ENCODE measurements at places on chromosomes 13 and 19.

DNA sequence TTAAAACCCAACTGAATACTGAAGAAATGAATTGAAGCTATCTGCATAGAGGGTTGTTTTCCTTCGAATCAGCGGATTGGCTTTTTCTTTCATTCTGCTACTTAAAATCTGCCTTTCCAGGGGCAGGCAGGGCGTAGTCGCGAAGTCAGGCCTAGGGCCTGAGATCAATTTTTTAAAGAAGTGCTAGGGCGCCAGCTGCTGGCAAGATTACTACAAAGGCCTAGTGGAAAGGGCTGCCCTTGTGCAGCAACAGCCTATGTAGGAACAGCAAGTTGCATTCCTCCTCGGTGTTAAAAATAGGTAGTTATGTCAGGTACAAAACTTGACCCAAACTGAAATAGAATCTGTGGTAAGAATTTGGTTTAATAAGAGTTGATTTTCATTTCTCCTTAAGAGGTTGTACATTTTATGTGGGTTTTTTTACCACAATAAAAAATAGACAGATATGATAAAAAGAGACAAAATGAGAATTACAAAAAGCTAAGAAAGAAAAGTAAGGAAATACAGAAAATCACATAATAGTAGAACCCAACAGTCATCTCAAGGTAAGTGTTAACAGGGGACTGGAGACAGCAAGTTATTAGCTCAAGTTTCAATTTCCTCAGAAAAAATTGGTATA lies 9.5 kb upstream of the URAD start:
- no peak for DNase-seq

GRCh38 chr13:50932091-50932490 lies 22.5 kb downstream of the RNASEH2B start:
- no peak for DNase-seq

GRCh38 chr19:31596751-31597150 lies 247.5 kb upstream of the TSHZ3 start:
- DNase-seq: no peak

DNA sequence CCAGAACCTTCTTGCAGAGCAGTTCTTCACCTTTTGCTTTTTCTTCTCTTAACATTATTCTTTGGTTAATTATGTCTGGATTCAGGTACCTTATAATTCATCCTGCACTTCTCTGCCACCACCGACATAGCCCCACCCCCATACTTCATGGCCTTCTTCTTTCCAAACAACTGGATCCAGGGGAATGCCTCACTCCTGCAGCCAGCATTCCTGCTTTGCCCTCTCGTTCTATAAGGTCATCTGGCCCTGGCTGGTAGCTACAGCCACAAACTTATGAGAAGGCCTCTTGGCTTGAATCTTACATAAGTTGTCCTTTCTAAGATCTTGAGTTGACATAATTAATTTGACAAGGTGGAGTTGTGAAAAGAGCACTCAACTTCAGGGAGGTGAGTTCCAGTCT lies 84.1 kb upstream of the FRY start:
- no peak for DNase-seq

DNA sequence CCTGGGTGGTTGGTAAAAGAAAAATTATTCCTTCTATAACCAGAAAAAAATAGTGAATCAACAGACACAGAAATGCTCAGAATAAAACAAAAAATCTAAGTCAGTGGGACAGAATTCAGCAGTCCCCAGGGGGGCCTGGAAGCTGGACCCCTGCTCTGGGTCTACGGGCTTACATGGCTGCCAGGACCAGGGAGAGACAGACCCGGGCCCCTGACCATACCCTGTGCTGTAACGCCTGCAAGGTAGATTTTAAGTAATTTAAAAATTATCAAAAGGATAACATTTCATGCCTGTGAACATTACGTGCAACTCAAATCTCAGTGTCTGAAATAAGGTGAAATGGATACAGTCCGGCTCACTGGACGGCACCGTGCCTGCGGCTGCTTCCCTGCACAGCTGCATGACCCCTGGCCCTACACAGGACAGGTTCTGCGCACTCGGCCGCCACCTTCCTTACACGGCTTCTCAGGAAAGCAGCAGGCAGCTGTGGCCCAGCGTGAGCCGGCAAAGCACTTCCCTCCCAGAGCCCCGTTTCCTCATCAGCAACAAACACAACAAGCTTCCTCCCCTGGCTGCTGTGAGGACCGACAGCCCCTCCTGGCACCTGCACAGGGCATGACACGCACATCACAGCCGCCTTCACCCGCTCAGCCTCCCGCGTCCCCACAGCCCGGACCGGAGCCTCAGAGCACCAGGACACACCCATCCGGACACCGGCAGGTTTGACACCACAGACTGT lies 22.2 kb downstream of the RASA3 start:
- no peak for DNase-seq

DNA sequence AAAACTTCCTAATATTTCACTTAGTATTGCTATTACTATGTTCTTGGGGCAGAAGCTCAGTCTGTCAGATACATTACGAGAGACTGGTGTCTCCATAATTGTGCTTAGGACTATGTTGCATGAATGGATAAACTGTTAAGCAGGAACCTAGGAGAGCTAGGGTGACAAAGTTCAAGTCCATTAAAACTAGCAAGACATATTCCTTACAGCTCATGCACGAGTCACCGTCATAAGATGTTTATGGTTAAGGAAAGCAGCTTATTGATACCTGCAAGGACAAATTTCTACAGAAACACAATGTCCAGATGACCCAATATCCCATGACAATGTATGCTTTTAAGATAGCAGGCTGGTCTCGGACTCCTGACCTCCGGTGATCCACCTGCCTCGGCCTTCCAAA lies 5.7 kb upstream of the ZNF813 start:
- no peak for DNase-seq

DNA sequence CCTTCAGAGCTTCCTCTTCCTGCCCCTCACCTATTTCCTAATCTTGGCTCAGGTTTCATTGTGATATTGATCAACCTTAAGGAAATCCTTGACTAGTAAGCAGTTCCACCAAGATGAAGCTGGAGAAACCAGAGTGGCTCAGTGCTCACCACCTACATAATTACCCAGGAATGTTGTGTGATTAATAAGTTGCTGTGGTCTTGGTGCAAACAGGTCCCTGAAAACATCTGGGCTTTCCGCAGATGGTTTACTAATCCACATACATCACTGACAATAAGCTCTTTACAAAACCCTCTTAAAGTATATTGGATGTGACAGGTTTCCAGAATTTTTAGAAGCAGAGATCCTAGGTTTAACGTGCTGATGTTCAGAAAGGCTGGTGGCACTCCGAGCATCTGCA lies 8.6 kb upstream of the SERP2 start:
- no peak for DNase-seq

- no peak for DNase-seq
Measured at GRCh38 chr19:14004619-14005348, 1.3 kb downstream of the RFX1 start.

- no peak for DNase-seq
Measured at GRCh38 chr19:1150333-1151036, 23.6 kb downstream of the SBNO2 start.

DNA sequence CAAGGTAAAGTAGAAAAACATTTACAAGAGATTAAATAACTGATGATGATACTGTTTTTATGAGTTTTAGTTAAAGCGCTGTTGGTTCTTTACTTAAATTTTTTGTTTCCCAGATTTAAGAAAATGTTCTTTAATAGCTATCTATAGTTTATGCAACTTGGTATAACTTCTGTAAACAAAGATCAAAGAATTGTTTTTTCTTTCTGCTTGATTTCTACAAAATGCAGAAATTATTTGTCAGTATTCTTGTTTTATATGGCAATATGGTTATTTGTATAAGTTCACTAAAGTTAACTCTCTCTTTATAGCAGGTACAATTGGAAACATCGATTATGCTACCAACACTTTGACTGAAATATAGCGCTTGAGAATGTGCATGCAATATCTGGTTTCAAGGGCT lies 2465.1 kb upstream of the PCDH20 start:
- DNase-seq: no peak

GRCh38 chr19:49672131-49672919 lies 4.7 kb upstream of the PRMT1 start:
- no peak for DNase-seq

DNA sequence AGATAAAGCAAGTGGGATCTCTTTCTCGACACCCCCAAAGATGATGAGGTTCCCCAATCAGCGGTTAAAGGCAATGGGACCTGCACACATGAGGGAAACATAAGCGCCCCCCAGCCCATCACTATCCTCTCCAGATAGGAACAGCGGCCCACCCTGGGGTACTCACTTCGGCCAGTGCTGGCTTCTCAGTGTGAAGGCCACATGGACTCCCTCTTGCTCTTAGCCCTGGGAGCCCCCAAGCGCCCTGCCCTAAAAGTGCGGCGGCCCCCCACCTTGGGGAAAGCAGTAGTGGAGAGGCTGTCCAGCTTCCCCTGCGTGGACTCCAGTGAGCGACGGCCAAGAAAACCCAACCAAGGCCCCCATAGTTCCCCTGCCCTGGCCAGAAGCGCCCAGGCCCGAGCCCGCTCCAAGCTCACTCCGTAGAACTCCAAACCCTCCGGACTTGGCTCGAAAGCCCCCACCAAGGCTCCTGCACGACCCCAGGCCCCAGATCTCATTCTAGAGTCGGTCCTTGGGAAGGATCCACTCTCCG lies 1.0 kb downstream of the CACNA1A start:
- no peak for DNase-seq

DNA sequence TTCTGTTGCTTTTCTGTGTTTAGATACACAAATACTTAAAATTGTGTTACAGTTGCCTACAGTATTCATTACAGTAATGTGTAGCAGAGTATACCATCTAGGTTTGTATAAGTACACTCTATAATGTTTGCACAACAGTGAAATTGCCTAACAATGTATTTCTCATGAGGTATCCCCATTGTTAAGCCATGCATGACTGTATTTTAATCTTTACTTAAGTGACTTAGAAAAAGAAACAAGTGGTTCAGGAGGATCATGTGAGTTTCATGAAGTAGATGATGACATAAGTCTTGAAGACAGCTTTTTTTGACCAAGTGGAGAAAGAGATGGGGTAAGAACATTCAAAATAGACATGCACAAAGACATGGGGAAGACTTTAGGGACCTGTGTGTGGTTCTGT lies 8.4 kb upstream of the KCTD4 start:
- DNase-seq: no peak

DNA sequence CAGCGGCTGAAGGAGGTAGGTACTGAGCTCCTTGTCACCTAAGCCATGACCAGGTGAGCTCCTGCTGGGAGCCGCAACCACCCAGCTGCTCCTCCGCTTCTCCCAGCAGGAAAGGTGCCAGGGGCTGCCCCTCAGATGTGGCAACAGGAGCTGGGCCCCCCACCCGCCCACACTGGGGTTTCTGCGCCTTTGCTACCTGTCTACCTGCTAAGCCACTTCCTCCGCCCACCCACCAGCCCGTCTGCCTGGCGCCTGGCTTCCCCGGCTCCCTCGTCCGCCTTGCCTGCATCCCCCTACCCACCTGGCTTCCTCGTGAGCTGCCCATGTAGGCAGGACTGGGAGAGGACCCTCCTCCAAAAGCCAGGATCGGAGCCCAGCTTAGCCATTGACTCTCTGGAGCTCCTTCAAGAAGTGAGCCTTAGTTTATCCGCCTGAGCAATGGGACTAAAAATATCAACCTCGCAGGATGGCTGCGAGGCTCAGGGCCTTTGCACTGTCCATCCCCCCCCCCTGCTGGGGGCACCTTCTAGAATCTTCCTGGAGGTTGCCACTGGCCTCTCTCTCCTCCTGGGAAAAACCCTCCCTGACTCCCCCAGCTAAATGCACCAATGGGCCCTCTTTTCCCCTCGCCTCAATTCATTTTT lies 55.8 kb upstream of the KLF2 start:
- no peak for DNase-seq

DNA sequence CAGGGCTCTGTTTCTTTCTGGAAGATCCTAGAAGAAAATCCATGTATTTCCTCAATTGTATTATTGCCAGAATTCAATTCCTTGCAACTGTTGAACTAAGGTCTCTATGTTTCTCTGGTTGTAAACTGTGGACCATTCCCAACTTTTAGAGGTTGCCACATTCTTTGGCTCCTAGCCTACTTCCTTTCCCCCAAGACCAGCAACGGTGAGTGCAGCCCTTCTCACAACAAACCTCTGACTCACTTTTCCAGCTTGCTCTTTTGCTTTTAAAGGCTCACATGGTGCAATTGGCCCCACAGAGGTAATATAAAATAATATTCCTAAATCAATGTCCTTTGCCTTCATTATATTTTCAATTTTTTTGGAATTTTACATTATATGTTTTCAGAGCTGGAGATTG lies 371.3 kb downstream of the SLITRK5 start:
- no peak for DNase-seq

DNA sequence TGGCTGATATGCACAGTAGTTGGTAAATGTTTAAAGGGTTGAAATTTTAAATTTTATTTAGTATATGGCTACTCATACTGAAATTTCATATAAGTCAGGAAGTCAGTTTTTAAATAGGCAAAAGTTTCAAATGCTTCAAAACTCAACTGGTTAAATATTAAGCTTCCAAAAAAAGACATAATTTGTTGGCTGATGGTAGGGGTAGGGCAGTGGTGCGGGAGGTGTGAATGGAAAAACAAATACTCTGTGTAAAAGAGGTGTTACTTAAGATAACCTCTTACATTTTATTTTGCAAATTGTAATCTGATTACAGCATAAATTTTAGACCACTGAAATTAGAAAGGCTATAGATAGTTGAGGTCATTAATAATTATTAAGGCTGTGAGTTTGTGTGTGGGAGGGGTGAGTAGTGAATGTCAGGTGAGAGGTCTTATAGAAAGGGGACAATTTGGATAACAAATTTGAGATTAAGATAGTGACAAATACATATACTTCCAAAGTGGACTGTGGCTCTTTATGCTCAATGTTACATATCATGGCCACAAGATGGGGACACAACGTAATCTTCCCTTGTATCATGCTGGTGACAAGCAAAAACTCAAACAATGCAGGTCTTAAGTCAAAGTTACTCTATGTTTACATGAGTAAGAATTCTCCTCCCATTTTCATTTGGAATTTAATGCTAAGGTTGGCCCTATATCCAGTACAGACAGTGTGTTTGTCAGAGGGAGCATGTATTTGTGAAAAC lies 36.6 kb upstream of the OXGR1 start:
- no peak for DNase-seq

DNA sequence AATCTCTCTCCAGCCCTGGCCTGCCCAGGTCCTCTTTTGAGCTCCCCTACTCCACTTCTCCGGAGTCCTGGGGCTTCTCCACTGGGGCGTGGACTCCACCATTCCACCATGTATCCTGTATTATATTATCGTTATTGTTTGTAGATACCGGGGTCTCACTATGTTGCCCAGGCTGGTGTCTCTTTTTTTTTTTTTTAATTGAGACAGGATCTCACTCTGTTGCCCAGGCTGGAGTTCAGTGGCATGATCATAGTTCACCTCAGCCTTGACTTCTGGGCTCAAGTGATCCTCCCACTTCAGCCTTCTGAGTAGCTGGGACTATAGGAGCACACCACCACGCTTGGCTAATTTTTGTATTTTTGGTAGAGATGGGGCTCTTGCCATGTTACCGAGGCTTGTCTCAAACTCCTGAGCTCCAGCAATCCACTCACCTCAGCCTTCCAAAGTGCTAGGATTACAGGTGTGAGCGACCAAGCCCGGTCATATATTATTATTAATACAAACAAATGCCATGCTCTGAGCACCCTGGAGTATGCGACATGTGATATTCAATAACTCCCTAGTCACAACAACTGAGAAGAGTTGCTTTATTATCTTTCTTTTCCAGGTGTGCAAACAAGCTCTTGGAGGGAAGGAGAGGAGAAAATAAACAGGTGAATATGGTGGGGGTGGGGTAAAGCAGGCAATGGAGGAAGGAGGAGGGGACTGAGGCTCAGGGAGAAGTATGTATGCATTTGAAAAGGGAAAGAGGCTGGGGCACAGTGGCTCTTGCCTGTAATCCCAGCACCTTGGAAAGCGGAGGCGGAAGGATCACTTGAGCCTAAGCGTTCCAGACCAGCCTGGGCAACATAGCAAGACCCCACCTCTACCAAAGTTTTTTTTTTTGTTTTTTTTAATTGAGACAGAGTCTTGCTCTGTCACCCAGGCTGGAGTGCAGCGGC lies 2.8 kb upstream of the CERS4 start:
- DNase-seq: no peak
